ENCODE measurements at places on chromosomes 12 and 14.

GRCh38 chr14:69720912-69721311 is 46.0 kb upstream of the SRSF5 start:
- DNase-seq: no peak

DNA sequence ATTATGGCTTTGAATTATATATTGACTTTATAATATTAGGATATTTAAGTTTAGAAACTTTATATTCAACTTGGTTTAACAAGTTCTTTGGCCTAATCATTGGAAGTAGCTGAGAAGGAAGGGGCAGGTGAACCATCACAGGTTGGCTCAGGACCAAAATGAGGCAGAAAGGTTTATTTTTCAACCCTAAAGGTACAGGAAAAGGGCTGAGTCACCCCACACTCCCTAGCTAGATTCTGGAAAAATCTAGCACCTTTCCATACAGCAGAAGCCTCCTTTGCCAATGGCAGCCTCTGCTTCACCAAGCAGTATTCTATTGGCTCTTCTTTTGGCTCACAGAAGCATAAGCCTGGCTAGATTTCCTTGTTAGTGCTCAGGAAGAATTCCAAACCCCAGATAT is 19.3 kb upstream of the MED6 start:
- no peak for DNase-seq

DNA sequence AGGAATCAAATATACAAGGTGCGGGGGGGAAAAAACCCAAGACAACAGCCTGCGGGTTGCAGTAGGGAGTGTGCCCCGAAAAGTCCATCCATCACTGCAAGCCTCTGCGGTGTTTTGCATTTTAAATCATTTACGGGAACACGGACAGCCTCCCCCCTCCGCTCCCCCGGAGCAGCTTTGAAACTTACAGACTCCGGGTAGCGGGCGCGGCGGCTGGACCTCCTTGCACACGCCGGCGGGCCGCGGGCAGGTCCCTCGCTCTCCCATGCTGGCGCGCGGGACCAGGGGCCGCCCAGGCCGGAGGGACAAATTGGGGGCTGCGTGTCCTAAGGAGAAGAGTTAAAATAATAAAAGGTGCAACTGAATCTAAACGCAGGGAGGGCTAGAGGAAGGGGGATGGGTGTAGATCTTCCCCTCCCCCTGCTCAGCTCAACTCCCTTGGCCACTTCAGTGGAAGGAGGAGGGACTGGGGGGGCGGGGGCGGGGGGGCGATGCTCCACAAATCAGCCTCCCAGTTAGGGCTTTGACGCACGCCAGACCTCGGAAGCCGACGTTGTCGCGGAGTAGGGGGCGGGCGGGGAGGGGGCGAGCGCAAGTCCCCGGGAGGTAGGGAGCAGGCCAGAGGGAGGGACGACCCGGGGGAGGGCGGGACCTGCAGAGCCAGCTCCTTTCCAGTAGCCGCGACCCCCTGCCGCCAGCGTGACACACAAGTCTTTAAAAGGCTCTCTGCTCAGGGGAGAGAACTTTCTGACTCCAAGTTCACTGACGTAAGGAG is at the start of gene KCNJ8:
Gene KCNJ8 (minus strand): TSS at position 349 of the 775 bp plus-strand sequence. CDS start 1,090 bp downstream, outside the sequence.
- DNase-seq: no peak

- no peak for DNase-seq
Measured at GRCh38 chr12:1837541-1838204, 17.3 kb downstream of the LRTM2 start.

DNA sequence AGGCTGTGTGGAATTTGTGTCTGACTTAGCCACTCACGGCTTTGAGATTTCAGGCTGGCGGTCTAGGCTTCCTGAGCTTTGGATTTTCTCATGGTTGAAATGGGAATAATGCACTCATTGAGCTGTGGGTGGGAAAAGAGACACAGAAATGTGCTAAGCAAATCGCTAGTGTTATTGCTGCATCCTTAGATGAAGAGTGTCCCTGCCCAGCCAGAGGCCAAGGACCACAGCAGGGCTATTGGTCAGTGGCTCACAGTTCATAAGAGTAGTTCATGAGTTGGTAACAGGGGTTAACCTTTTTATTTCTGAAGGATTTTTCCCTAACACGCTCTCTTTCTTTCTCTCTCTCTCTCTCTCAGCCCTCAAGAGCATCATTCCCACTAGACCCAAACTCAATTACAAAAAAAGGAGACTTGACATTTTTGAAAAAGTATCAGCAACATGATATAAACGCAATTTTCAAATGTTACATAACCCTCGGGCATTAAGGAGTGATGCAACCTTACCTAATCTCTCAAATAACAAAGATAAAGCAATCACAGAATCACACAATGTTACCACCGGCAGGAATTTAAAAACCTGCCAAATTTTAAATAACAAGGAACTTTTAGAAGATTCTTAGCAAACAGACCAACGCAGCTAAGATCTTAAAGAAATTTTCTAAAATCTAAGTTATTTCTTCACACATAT is 36.7 kb upstream of the RMST start:
- no peak for DNase-seq

DNA sequence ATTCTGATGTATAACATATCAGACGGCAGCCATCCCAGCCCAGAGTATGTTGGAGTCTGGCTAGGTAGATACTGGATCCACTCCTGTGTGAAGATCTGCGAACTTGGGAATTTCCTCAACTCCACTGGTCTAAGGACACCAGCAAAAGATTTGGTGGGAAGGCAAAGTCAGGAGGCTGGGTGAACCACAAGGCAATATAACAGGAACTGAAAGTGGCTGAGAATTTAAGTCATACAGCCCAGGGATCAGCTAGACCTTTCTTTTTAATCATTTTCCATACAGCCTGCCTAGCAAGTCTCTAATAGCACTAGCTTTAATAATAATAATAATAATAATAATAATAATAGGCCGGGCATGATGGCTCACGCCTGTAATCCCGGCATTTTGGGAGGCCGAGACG is 34.8 kb downstream of the BRAP start:
- DNase-seq: no peak

DNA sequence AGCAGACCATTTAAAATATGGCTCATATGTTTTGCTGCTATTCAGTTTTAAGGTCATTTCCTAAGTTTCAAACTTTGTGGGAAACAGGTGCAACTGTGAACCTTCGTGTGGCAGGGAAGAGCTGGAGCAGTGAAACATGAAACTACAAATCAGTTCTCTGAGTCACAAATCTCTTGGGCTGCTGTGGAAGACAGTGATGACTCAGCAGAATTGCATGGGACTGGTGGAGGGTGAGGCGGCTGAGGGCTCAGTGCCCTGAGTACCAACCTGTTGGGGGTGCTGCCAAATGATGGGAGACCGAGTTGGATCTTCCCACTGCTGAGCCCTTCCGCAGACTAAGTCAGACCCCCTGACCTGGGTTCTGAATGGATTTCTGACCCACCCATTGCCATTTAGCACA is 8.4 kb upstream of the CALM1 start:
- no peak for DNase-seq

GRCh38 chr14:101185946-101186345 is 282.4 kb upstream of the RTL1 start:
- no peak for DNase-seq

- no peak for DNase-seq
Measured at GRCh38 chr14:95236221-95236620, 78.9 kb upstream of the DICER1 start.

- no peak for DNase-seq
Measured at GRCh38 chr14:40463886-40464285, 1031.7 kb upstream of the FBXO33 start.

GRCh38 chr12:132551641-132552031 is 58.7 kb downstream of the LRCOL1 start:
- DNase-seq: no peak

DNA sequence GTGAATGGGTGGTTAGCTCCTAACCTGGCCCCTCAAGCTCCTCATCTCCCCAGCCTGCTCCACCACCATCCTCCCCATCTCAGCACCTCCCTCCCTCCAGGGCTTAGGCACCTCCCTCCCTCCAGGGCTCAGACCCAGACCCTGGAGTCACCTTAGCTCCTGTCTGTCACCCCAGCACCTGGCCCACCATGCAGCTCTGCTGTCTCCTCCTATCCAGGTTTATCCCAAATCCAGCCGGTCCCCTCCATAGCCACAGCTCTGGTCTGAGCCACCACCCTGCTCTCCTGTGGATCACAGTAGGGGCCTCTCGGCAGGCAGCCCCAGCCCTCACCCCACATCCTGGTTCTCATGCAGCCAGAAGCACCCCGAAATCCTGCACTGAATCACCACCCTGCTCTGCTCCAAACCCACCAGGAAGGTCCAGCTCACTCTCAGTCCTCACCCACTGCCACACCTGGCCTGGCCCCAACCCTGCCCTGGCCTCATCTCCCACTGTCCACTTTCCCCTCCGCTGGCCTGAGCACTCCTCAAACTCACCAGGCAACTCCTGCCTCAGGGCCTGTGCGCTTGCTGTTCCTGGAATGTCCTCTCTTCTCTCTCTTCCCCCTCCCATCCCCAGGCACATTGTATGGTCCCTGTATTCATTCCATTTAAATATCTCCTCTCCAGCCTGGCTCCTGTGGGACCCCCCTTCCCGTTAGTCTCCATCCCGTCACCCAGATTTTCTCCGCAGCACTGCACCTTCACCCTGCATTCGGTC is 62.6 kb downstream of the DIO3 start:
- DNase-seq: no peak

- no peak for DNase-seq
Measured at GRCh38 chr14:54589076-54589475, 22.1 kb downstream of the SAMD4A start.
